ENCODE measurements at places on chromosomes 12 and 14.
A peak's percentile ranks its signal among the peaks of the same experiment; 100 is the strongest.

DNA sequence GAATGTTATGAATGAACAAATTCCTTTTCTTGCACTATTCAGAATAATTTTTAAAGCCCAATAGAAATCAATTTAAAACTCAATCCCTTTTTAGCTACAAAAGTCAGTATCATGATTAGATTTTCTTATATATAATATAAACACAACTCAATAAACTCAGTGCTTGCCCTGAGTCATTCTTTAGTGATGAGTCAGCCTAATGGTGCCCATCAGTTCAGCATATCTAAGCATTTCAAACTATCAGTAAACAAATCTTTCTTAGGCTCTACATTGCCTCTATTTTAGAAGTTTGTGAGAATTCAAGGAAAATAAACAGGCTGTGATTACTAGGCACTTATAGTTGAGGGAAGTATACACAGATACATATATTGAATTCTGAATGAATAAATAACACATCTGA is 179.6 kb downstream of the NELL2 start:
- no peak for DNase-seq

DNA sequence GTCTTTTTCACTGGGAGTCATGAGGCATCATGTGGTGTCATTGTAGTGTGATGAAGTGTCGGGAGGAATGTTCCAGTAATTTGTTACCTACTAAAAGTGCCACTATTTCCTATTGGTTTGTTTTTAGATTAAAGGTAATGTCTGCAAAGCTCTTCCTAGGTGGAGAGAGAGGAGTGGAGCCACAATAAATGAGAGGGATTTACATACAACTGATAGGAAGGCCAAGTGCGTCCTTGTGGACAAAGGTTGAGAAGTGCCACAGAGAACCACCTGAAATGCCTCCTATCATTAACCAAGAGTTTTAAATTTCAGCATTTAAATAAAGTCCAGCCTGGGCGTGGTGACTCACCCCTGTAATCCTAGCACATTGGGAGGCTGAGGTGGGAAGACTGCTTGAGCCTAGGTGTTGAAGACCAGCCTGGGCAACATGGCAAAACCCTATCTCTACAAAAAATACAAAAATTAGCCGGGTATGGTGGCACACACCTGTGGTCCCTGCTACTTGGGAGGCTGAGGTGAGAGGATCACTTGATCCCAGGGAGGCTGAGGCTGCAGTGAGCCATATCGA is 2.5 kb upstream of the SNX6 start:
- no peak for DNase-seq

DNA sequence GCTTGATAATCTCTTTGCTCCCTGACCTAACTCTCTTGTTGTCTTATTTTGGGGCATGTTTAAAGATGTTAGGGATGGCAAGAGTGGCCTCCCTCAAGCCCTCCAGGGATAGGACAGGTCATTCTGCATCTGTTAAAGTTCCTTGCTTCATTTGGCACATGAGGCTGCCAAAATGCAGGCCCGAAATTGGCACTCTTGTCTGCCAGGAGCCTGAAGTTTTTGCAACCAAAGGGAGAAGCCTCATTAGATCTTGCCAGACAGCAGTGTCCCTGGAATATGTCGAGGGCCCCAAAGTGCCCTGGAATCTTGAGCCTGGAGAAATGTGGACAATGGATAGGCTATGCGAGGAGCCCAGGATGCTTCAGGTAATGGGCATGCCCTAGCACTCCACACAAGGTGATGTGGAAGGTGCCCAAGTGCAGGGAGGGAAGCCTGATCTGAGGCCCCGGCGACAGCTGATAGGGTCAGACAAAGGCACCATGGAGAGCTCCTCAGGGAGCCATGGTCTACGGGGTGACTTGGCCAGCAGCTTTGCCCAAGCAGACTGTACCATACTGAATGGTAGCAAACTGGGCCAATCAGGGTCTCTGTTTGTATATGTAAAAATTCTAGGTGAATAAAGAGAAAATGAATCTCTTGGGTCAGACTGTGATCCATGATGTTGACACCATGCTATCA is 173.0 kb upstream of the WSCD2 start:
- peak; percentile 2 for DNase-seq

DNA sequence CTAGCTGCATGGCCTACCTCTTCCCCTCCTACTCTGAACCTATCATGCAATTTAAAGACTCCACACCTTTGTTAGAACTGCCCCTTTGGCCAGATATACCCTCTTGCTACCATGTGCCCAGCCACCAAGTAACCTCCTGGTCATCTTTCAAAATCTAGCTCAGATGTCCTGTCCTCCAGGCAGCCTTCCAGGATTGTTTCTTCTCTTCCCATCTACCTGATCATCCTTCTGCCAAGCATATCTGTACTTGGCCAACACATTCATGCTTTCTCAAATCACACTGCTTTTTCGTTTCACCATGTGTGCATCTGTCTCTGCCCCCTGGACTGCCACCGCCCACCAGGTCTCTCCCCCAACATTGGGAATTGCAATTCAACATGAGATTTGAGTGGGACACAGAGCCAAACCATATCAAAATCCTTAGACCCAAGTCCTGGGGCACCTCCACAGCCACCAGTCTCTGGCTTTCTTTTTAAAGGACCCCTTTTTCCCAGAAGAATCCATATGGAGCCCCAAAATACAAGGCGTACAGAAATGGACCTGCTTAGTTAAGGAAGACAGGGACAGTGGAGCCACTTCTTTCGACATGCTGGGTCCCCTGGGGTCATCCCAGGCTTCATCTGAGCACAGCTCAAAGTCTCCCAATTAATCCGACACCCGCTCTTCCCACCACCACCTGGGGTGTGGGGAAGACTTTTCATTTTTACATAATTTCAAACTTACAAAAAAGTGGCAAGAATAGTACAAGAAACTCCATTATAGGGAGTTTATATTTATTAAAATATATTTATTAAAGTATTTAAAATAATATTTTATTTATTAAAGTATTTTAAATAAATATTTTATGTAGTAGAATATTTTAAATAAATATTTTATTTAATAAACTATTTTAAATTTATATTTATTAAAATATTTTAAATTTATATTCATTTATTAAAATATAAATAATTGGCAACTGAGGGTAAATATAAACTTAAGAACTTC is 7.9 kb upstream of the CMKLR1 start:
- no peak for DNase-seq

DNA sequence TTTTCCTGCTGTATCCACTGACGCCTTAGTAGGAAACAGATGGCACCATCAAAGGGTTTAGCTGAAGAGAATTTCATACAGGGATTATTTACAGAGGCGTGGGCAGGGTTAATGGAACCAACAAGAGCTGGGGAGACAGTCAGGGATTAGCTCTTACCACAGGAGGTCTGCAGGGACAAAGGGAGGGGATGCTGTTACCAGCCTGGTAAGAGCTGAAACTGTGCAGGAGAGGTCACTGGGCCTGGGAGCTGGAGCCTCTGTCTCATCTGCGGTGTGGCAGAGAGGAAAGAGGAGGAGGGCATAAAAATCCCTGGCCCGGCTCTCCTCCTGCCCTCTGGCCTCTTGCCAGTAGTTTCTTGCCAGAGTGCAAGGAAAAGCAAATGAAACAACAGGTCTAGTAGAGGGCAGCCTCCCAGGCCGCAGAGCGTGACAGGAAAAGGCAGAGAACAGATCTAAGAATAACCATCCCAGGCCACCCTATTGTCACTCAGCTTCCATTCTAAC is 18.9 kb upstream of the POC1B start:
- peak; percentile 56 for DNase-seq

- DNase-seq = no peak
Measured at GRCh38 chr14:23539248-23540140, 12.1 kb downstream of the ZFHX2 start.

DNA sequence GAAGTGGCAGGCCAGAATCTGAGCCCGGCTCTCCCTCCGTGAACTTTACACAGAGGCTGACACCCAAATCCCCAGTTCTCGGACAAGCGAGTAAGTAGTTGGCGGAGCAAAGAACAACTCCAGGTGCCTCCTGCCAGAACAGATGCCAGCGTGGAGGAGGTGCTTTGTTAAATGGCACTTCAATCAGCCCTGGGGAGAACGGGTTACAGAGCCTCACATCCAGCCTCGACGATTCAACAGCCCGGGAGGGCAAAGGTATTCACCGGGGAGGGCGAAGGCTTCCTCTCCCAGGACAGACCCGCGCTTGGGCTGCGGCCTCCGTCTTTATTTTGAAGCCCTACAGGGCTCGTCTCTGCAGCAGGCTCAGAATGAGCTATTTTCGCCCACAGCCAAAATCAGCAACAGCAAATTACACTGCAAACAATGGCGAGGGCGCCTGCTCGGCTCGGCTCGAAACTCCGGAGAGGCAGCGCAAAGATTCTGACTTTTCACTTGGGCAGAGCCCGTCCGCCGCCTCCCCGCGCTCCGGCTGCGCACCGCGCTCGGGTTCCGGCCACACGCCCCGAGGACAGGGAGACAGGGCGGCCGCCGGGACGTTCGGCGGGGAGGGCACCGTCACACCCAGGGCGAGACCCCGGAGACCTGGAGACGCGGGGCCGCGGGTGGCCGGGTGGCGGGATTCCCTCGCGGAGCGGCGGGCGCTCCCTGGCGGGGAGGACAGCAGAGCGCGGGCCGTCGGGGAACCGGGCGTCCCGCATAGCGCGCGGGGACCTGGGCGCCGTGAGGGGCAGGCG is 811 bp downstream of the TMCC3 start:
- DNase-seq = peak; percentile 80

DNA sequence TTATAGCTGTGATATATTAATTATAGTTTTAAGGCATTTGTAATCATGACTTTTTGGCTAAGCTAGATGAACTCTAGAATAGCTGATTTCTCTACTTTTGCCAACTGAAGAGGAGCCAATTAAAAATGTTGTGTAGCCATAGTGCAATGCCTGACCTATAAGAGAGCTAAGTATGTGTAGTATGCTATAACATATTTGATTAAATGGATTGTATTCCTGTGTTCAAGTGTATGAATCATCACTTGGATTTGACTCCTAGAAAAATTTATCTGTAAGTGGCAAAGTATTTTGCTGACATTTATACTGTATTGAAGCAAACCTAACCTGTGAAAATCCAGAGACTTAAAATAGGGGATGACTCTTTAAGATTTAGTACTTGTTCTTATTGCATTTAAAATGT is 34.2 kb downstream of the PCNX4 start:
- DNase-seq = no peak

GRCh38 chr14:36313898-36314297 is 6.5 kb downstream of the MBIP start:
- DNase-seq = no peak

DNA sequence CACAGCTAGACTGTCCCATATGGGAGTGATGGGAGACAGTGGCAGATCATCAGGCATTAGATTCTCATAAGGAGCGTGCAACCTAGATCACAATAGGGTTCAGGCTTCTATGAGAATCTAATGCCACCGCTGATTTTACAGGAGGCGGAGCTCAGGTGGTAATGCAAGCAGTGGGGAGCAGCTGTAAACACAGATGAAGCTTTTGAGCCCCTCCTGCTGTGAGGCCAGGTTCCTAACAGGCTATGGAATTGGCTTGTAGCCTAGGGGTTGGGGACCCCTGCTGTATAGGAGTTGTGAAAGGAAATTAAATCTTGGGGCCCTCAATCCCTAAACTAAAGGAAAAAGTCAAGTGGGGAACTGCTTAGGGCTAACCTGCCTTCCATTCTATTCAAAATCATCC is 29.6 kb downstream of the ADIPOR2 start:
- DNase-seq = no peak
